Femur (tissue), 1 donor: ENCODE measurements at places on chromosomes 16 and 17.

DNA sequence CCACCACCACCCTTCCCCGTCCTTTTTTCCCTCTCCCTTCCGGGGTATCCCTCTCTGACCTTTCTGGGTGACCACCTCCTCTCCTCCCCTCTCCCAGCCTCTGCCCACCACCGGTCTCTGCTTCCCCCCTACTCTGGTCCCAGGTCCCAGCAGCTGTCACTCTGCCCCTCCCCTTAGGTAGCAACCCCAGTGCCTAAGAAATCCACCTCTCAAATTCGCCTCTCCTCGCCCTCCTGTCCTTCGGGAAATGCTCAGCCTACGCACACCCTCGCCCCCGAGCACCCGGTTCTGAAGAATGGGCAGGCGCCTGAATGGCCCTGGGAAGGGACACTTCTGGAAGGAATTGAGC is 775 bp upstream of the SP6 start:
- DNase-seq, result no peak

DNA sequence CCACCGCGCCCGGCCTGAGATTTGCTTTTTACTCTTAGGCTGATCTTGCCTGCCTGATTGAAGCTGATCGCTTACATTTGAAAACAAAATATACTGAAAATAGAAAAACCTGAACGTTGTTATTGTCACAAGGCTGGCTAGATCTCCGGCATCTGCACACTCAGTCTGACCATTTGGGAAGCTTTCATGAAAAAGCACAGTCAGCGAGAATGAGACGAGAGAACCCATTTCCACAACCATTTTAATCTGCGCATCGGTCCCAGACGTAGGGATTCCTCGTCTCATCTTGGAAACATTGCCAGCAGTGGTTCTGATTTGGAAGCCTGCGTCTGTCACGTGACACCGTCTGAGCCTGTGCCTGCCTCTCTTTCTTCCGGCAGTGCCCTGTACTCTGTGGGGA is 20.9 kb downstream of the SPG7 start:
- DNase-seq, result no peak

DNA sequence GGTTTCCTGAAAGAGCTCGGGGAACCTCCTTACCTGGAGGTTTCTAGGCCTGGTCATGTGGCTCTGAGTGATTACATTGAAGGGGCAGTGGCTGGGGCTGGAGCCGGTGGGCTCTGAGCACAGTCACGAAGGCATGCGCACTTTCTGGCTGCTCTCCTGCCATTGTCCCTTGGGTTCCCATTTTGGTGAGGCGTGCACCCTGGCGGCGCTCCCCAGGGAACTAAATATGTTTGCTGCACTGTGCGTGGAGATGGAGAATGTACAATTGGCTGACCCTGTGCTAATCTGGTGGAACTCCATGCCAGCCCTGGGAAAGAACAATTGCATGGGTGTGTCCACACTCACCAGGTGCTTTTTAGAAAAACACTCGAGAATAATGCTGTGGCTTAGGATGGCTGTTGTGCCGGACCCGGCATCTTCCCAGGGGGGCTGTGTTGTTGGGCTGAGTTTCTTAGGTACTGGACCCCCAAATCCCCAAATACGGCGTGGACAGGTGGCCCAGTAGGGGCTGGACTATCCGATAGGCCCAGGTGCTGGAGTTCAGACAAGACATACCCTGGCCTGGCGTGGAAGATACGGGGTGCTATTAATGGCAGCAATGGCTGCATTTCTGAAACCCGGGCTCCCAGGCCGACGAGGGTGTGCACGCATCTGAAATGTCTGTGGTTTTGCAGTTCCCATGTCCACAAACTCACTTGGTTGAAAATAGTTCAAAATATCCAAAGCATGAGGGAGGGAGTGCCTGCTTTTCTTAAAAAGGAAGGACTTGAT is 230.5 kb downstream of the SEC14L1 start:
- peak; percentile 33 for DNase-seq

DNA sequence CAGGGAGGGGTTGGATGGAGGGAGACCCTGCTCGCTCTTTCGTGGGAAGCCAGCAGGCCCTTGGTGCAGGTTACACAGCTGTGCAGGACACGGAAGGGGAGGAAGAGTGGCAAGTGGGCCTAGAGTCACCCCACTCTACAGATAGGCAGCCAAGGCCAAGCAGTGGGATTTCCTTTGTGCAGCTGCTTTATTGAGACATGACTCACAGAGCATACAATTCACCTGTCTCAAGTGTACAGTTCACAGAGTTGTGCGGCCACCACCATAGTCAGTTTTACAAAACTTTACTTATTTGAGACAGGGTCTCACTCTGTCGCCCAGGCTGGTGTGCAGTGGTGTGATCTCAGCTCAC is 91.2 kb upstream of the CIBAR2 start:
- DNase-seq, result no peak

GRCh38 chr17:4125552-4125951 is 17.3 kb downstream of the ZZEF1 start:
- DNase-seq, result no peak

- peak; percentile 84 for DNase-seq
These were observed 27.0 kb upstream of the NTN1 start for GRCh38 chr17:8994319-8994718.

DNA sequence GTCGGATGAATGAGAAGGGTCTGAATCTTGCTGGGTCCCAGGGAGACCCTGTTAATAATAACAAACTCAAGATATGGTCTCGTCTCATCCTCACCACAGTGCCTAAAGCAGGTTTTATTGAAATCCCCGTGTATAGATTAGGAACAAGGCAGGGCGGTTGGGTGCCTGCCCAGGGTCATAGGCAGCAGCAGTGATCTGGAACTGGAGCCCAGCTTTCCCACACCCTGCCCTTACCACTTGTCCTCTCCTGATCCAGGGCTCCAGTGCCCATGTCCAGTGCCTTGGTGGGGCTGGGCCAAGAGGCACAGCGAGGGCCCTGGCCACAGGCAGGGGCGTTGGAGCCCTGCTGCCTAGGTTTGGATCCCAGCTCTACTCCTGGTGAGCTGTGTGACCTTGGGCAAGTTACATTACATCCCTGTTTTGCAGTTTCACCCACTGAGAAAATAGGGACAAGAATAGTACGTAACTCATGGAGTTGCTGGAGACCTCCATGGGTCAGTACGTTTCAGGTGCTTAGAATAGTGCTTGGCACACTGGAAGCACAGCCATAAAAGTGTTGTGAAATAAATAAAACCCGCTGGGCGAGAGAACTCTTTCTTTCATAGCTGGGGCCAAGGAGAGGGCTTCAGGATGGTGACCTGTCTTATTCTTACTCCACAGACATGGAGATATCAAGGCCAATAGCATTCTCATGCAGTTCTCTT is 13.9 kb downstream of the SOCS3 start:
- DNase-seq, result no peak

- DNase-seq, result no peak
These were observed 1.2 kb downstream of the COA3 start for GRCh38 chr17:42797067-42798007.

- DNase-seq, result no peak
These were observed 156.4 kb downstream of the SNX29 start for GRCh38 chr16:12132850-12133440.

DNA sequence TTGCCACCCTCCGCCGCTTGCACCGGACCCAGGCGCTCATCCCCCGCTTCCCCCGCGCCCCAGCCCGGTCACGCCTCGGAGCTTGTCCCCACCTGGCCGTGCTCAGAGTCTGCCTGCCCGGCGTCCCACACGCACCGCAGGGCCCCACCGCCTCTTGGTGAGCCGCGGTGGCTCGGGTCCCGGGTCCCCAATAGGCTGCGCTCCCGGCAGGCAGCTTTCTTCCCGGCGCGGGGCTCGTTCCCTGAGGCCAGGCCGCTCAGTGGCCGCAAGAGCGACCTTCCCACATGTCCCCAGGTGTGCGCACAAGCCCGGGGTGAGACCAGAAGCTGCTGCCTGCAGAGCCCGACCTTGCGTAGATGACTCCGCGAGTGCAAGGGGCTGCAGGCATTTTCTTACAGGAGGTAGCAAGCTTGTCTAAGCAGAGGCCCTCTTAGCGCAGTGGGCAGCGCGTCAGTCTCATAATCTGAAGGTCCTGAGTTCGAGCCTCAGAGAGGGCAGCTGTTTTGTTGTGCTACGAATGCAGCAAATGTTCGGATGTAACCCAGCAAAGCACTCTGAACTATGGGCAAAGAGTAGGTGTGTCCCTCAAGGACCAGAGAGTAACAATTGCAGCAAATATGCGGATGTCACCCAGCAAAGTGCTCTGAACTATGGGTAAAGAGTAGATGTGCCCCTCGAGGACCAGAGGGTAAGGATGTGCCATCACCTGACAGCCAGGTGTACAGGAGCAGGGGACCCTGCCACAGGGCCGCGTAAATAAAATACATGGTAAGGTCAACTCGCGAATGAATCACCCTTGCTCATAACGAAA is 15.6 kb downstream of the TLE7 start:
- DNase-seq, result no peak

- no peak for DNase-seq
These were observed 56.3 kb downstream of the IL21R start for GRCh38 chr16:27458258-27458657.

- no peak for DNase-seq
These were observed 3.5 kb downstream of the IRX3 start for GRCh38 chr16:54282928-54283724.

DNA sequence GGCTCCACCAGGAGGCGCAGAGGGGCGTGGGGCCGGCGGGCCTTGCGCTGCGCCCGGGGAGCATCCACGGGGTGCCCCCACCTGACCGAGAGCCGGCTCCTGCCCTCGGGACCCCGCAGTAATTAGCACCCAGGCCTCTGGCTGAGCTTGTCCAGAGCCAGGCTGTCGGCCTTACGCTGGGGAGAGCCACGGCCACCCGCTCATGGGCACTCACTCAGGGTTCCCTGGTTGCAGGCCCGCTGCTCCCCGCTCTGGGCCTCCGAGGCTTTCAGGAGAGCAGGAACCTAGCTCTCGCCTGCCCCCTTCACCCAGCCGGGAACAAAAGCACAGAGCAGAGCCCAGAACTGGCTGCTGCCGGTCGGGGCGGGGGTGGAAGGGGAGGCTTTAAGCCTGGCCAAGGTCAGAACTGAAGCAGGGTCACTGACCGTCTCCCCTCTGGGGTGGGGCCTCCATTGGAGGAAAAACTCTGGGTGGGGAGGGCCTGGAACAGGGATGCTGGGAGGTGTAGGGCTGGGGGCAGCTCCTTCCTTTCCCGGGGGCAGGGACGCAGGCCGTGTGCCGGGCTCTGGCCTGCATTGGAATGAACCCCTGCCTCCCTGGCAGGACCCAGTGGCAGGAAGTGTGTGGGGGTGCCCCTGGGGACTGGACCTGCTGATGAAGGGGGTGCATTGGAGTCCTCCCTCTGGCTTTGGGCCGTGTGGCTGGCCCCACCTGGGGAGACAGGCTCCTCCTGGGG is 12.3 kb downstream of the GLIS2 start:
- DNase-seq, result peak; percentile 89

DNA sequence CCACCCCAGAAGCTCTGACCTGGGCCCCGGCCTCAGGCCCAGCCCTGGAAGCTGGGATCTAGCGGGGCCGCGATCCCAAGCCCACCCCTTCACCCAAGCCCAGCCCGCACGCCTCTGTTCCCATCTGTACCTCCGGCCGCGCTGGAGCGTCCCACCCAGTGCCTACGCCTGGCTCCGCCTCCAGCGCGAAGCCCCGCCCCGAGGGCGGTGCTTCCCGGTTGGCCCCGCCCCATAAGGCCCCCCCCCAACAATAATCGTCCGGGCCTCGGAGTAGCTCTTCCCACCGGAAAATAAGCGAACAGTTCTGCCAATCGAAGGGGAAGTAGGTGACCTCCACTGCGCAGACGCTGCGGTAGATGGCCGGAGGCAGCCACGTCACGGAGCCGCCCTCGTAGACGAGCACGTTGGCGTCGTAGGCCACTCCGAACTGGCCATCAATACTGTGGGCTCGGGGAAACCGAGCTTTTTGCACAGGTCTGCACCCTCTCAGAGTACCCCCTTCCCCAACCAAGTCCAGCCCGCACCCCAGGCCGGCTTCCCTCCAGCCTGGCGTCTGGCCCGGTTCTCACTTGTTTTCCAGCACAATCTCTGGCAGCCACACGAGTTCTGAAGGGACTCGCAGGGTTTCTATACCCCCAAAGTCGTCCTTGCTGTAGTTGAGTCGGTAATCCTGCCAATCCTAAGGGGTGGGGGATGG is 1.1 kb downstream of the CHRNE start:
- DNase-seq, result peak; percentile 77

GRCh38 chr16:22645868-22646267 is 135.2 kb downstream of the NPIPB5 start:
- DNase-seq, result no peak

- DNase-seq, result no peak
These were observed 37.2 kb downstream of the MFSD11 start for GRCh38 chr17:76775021-76775600.

DNA sequence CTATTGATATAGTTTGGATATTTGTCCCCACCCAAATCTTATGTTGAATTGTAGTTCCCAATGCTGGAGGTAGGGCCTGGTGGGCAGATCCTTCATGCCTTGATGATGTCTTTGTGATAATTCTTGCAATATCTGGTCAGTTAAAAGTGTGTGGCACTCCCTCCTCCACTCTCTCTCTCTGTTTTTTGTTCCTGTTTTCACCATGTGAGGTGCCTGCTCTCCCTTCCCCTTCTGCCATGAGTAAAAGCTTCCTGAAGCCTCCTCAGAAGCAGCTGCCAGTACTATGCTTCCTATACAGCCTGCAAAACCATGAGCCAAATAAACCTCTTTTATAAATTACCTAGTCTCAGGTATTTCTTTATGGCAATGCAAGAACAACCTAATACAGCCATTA is 47.3 kb downstream of the TOM1L2 start:
- DNase-seq, result no peak

DNA sequence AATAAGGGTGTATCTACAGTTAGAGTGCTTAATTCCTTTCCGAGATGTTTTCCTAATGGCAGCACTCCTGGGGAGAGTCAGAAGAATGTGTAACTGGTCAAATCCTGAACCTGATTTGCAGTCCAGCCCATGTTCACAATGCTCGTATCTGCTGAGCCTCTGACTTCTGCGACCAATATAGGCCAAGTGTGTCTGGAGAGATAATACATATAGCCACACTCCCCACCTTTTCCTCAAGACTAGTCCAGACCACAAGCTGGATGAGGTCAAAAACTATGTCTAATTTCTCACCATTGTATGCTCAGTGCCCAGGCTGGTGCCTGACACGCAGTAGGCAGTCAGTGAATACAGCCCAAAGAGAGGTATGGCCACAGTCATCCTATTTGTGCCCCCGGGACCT is 58.0 kb downstream of the XYLT1 start:
- DNase-seq, result no peak

- DNase-seq, result peak; percentile 40
These were observed 254.8 kb upstream of the TBX2 start for GRCh38 chr17:61144617-61145564.

DNA sequence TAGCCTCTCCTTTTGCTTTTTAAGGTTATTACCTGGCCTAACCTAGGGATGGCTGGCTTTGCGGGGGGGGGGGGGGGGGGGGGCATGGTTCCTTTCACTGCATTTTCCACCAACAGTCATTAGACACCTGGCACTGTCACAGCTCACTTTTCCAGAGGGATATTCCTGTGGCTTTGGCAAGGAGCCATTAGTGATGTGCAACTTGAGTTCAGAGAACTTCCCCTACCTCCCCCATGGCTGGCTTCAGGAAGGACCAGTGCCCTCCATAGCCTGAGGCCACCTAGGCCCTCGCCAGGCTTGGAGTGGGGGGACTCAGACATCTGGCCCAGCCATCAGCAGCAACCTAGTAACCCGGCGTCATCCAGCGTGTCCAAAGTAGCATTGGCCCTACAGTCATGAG is 234.6 kb downstream of the CPPED1 start:
- no peak for DNase-seq
